ENCODE measurements at places on chromosomes 7 and 10. TPM values are rescaled to one million over a fixed set of nuclear protein-coding genes. Genes with fewer than 3 reads are reported as not detected.

DNA sequence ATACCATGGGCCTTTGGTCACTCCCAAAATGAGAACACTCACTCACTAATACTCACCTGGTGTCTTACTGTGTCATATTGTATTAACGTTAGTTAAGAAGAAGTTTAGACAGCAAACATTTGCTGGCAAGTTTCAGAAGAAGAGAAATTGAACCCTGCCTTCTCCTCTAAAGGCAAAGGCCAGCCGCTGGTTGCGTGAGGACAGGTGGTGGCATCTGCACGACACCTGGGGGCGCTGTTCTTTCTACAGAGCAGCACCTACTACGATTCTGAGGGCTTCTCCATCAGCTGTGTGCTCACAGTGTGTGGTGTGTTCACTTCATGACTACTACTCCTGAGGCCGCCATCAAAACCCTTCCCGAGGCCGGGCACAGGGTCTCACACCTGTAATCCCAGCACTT, 17.9 kb upstream of the CLEC2L start:
- no peaks in the 10 kb centered on the region for H3K4me1 ChIP-seq
- no peak overlapping the region for H3K4me3 ChIP-seq
- no peak overlapping the region for H3K27ac ChIP-seq

DNA sequence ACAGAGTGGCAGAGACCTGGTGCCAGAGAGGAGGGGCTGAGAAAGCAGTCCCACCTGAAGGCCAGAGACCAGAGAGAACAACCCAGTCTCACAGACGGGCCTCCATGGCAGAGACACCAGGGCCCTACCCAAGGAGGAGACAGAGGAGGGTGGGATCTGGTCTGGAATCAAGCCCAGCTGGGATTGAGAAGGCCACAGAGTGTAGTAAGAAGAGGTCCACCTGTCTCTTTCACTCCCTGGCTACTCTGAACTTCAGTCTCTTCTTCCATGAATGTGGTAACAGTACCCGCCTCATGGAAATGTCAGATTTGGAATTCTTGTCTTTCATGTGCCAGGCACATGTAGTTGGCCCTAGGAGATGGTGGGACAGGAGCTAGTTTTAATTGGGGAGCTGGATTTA, 55.6 kb downstream of the CLIP2 start:
- no peak for DNase-seq
- H3K27me3 ChIP-seq = no peaks in the 10 kb centered on the region
- no peak overlapping the region for H3K27ac ChIP-seq
- H3K4me1 ChIP-seq = no peaks in the 10 kb centered on the region

Gene LGI1
- 0.74 TPM for total RNA-seq

- DNase-seq = no peak
- no peaks in the 10 kb centered on the region for H3K4me1 ChIP-seq
- H3K4me3 ChIP-seq = no peak overlapping the region
- no peaks in the 10 kb centered on the region for H3K36me3 ChIP-seq
- no peaks in the 10 kb centered on the region for H3K27me3 ChIP-seq
Observed at GRCh38 chr7:44738051-44738723, 10.5 kb upstream of the ZMIZ2 start.

Gene GATA3
- total RNA-seq = 8.6 TPM
